ENCODE measurements at places on chromosomes 2 and 18. TPM values are rescaled to one million over a fixed set of nuclear protein-coding genes. Genes with fewer than 3 reads are reported as not detected.

ADAM17 gene
- 12.4 TPM for total RNA-seq

PLGLB1 gene
- 2.7 TPM for total RNA-seq

BUB1 gene
- total RNA-seq, result 0.65 TPM

IL36A gene
- total RNA-seq, result not detected

DOCK10 gene
- total RNA-seq, result 2.2 TPM

PSMA8 gene
- 0.48 TPM for total RNA-seq

AMER3 gene
- total RNA-seq, result not detected
